Activated naive CD4-positive, alpha-beta T cell treated with anti-CD3 and anti-CD28 coated beads, Interleukin-2, amount 10 ng/mL, durations not matched to agents 5 hours and 36 hours (primary cell): ENCODE measurements at places on chromosomes 1 and 21. TPM values are rescaled to one million over a fixed set of nuclear protein-coding genes. Genes with fewer than 3 reads are reported as not detected.

LEFTY1 gene
- 0.19 TPM for total RNA-seq

SPRR2B gene
- not detected for total RNA-seq

ASAP3 gene
- total RNA-seq = 0.25 TPM

CD48 gene
- total RNA-seq = 378 TPM

LRRC38 gene
- total RNA-seq = not detected

MYBPH gene
- total RNA-seq = not detected

FGR gene
- total RNA-seq = 0.24 TPM

OR2T35 gene
- total RNA-seq = not detected

TEKT2 gene
- not detected for total RNA-seq

LCE1F gene
- not detected for total RNA-seq

CFHR3 gene
- total RNA-seq = not detected

TMEM200B gene
- 0.10 TPM for total RNA-seq

SLC45A1 gene
- total RNA-seq = 0.26 TPM

PALMD gene
- not detected for total RNA-seq

ACTL8 gene
- not detected for total RNA-seq

HRNR gene
- total RNA-seq = not detected

RNF186 gene
- not detected for total RNA-seq

AMIGO1 gene
- 7.3 TPM for total RNA-seq

PPP1R12B gene
- total RNA-seq = 17.5 TPM

CYP2J2 gene
- 0.94 TPM for total RNA-seq

CCDC190 gene
- total RNA-seq = not detected

DNASE2B gene
- total RNA-seq = not detected

LRRC71 gene
- total RNA-seq = not detected
